ENCODE measurements at places on chromosomes 1 and 21. TPM values are rescaled to one million over a fixed set of nuclear protein-coding genes. Genes with fewer than 3 reads are reported as not detected.

DNA sequence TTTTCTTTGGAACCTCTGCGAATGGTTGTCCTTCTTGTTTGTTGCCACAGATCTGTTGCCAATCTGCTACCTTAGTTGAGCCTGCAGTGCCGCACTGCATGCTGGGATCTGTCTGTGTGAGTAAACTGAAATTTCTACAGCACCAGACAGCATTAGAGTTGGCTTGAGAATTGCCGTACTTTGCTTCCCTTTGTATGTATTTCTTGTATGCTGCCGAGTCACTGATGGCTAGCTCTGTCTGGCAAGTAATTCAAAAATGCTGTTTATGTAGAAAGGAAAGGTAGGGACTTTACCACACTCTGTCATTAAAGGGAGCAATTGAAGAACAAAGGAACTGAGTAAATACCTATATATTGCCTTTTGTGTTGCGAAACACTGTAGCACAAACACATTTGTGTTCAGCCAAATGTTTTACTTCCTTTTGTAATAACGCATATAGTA lies 857.4 kb downstream of the USP25 start:
- DNase-seq = no peak

DNA sequence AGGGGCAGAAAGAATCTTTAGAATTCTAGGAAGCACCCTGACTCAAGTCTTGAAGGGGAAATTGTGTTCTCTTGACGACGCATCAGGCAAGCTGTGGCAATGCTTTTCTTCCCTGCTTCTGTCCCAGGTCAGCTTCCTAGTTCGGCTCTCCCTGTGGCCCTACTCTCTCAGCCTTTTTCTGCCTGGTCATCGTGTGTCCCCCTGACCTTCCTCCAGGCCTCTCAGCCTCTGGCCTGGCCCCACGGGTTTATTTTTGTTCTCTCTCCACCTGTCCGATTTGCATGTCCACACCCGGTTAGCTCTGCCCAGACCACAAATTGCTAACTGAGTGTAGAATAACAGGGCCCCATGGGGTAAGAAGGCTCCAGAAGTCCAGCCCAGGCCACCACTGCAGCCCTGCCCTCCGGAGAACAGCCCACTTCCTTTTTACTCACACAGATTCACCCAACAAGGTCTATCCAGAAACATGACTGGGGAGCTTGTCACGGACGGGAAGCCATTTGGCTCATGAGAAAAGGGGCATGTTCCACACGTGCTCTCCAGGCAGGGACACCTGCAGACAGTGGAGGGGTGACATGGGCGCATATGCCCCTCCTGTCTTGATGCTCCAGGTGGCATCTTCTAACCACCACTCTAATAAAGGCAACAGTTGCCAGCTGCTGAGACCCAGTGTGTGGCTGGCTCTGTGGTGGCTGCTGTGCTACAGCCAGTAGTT lies 9.8 kb downstream of the KCNN3 start:
- no peak for DNase-seq

GRCh38 chr1:53547231-53547790 lies 88.1 kb downstream of the DMRTB1 start:
- no peak for DNase-seq

SLC2A5 gene
- total RNA-seq = 0.08 TPM

SLC35F3 gene
- total RNA-seq = 7.5 TPM
